ENCODE measurements at places on chromosomes 12 and 14. TPM values are rescaled to one million over a fixed set of nuclear protein-coding genes. Genes with fewer than 3 reads are reported as not detected.

The JPH4 gene
- 8.3 TPM for total RNA-seq

The CCDC196 gene
- not detected for total RNA-seq

The TECPR2 gene
- 25.5 TPM for total RNA-seq

The ASIC1 gene
- total RNA-seq: 5.5 TPM

The LRRK2 gene
- total RNA-seq: 1.4 TPM

Measured in type B pancreatic cell (in vitro differentiated cells).